ENCODE measurements at places on chromosomes 16 and 17. TPM values are rescaled to one million over a fixed set of nuclear protein-coding genes. Genes with fewer than 3 reads are reported as not detected.

The CAMKK1 gene
- 6.5 TPM for total RNA-seq

The MT1G gene
- total RNA-seq = 0.73 TPM

The TBC1D16 gene
- total RNA-seq = 19.8 TPM

The SALL1 gene
- total RNA-seq = 7.6 TPM

The ZG16B gene
- 0.46 TPM for total RNA-seq

The NEUROD2 gene
- not detected for total RNA-seq

The SOST gene
- total RNA-seq = not detected

The HS3ST3B1 gene
- 23.1 TPM for total RNA-seq

The ATAD5 gene
- 4.7 TPM for total RNA-seq

The KRTAP2-3 gene
- 102 TPM for total RNA-seq

The CD2BP2 gene
- 80.9 TPM for total RNA-seq

The PRSS53 gene
- total RNA-seq = 1.2 TPM

The EMP2 gene
- 16.3 TPM for total RNA-seq

The DGKE gene
- 8.1 TPM for total RNA-seq

The ANKFN1 gene
- 0.20 TPM for total RNA-seq

The SDR42E2 gene
- total RNA-seq = not detected

The WNT9B gene
- total RNA-seq = not detected

The MPP3 gene
- total RNA-seq = 5.3 TPM

The SNAI3 gene
- not detected for total RNA-seq

The TBC1D3 gene
- total RNA-seq = not detected

The WFDC1 gene
- 34.2 TPM for total RNA-seq

The KLHL10 gene
- 0.13 TPM for total RNA-seq

The KRT13 gene
- not detected for total RNA-seq

The TRAPPC1 gene
- total RNA-seq = 283 TPM

The HOXB7 gene
- not detected for total RNA-seq

The KCNH6 gene
- total RNA-seq = not detected

The CLEC3A gene
- not detected for total RNA-seq

The SOX8 gene
- 0.09 TPM for total RNA-seq

The ATP6V0A1 gene
- 48.1 TPM for total RNA-seq

The SLC9A5 gene
- 3.7 TPM for total RNA-seq

The MEOX1 gene
- total RNA-seq = not detected

The GP1BA gene
- total RNA-seq = not detected

The VASN gene
- 103 TPM for total RNA-seq

The UQCRC2 gene
- total RNA-seq = 187 TPM

The SYCE1L gene
- not detected for total RNA-seq

The AATK gene
- 0.15 TPM for total RNA-seq

The CD300H gene
- not detected for total RNA-seq

The HOXB3 gene
- not detected for total RNA-seq

The TPSD1 gene
- total RNA-seq = not detected

The PIK3R5 gene
- total RNA-seq = not detected

The SDR42E1 gene
- not detected for total RNA-seq

The SOX15 gene
- total RNA-seq = 0.45 TPM

The KRTAP2-1 gene
- 0.41 TPM for total RNA-seq

The HSPB9 gene
- not detected for total RNA-seq

The CDR2L gene
- total RNA-seq = 35.8 TPM

The PIMREG gene
- total RNA-seq = 16.7 TPM

The EVPLL gene
- not detected for total RNA-seq

The MYH1 gene
- not detected for total RNA-seq

The KRT40 gene
- not detected for total RNA-seq

The ITGAL gene
- not detected for total RNA-seq

The C17orf50 gene
- not detected for total RNA-seq

The G6PC1 gene
- total RNA-seq = not detected

The CLEC18B gene
- 0.31 TPM for total RNA-seq

The IRF8 gene
- total RNA-seq = not detected

The NDE1 gene
- 38.6 TPM for total RNA-seq

The STAT5A gene
- total RNA-seq = 0.57 TPM

The KRT23 gene
- not detected for total RNA-seq

The SPOP gene
- total RNA-seq = 57.5 TPM

The PTX4 gene
- total RNA-seq = not detected

All from HFFc6 (cell line).